ENCODE measurements at places on chromosomes 6 and 20. TPM values are rescaled to one million over a fixed set of nuclear protein-coding genes. Genes with fewer than 3 reads are reported as not detected.

DNA sequence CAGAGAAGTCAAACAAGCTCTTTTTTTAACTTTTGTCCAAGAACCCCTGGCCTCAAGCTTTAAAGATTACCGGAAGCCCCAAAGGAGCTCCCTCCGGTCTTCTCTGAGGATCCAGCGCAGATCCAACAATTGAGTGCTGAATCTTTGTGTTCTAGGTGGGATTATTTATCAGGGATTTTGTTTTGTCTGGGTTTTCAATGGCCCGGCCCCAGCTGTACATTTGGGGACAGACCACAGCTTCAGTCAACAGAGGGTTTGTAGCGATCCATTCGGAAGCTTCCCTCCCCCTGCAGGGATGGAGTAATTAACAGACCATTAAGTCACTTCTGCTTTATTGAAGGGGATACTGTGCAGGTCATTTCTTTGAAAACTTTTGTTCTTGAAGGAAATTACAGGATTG, 7.8 kb downstream of the OLIG3 start:
- no peaks in the 10 kb centered on the region for H3K36me3 ChIP-seq
- no peak overlapping the region for H3K4me3 ChIP-seq
- DNase-seq: no peak
- peaks cover 4% of the 10 kb centered on the region for H3K27me3 ChIP-seq

DNA sequence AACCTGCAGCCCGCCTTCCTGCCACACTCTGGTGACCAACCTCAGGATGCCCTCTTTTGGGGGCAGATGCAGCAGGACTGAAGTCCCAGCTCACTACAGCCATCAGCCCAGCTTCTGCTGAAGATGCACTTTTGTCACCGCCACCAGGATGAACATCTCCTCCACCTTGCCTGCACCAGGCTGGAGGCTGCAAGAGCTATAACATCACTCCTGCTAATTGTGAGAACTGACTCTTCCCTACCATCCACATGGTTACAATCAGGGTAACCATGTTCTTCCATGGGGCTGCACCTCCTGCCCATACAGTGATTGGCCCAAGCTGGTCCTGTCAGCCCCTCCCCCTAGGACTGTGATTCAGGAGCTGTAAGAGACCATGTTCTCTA, 2.0 kb upstream of the ACTL10 start:
- H3K4me1 ChIP-seq: peaks cover 9% of the 10 kb centered on the region
- peak; percentile 13 for DNase-seq
- H3K27ac ChIP-seq: no peak overlapping the region
- no peak overlapping the region for H3K4me3 ChIP-seq
- no peaks in the 10 kb centered on the region for H3K36me3 ChIP-seq
- H3K27me3 ChIP-seq: no peaks in the 10 kb centered on the region

- no peaks in the 10 kb centered on the region for H3K27me3 ChIP-seq
- H3K36me3 ChIP-seq: no peaks in the 10 kb centered on the region
- H3K4me3 ChIP-seq: no peak overlapping the region
- no peak for DNase-seq
- no peak overlapping the region for H3K27ac ChIP-seq
- H3K4me1 ChIP-seq: peaks cover 2% of the 10 kb centered on the region
Measured at GRCh38 chr6:106083618-106084017, 2.5 kb upstream of the PRDM1 start.

The C6orf141 gene
- 5.2 TPM for polyA plus RNA-seq

Measured in ovary (tissue), 10 donors.